Caco-2 (cell line): ENCODE measurements at places on chromosomes 7 and 10.

DNA sequence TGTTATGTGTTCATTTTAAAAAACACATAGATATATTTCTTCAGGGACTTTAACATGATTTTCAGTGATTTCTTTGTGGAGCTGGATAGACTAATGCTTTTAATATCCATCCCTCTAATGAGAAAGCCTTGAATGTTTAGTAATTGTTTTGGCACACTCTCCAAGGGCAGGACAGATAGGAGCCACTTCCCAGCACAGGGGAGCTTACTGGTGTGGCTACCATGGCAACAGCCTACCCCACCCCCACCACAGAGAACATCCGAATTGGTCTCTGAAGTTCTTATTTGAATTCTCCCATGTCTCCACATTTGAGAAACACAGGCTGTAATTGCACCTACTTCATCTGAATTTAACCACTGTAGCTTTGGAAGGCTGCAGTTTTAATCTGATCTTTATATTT is 87.7 kb downstream of the PRKG1 start:
- DNase-seq = no peak

DNA sequence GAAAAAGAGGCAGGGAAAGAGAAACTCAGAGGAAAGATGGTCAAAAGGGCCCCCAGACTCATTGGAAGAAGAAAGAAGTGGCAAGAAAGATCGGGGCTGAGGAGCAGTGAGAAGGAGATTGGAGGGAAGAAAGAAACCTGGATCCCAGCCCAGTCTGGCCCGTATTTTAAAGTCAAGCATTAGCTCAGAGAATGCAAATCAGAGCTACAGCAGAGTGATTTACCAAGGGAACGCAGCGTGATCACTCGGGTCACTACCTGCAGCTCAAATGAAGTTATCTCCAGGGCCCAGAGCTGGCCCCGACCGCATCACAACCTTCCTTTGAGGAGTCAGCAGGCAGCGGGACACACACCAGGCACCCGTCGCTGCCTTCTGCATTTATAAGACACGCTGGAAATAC is 72.8 kb downstream of the CARD11 start:
- no peak for DNase-seq

DNA sequence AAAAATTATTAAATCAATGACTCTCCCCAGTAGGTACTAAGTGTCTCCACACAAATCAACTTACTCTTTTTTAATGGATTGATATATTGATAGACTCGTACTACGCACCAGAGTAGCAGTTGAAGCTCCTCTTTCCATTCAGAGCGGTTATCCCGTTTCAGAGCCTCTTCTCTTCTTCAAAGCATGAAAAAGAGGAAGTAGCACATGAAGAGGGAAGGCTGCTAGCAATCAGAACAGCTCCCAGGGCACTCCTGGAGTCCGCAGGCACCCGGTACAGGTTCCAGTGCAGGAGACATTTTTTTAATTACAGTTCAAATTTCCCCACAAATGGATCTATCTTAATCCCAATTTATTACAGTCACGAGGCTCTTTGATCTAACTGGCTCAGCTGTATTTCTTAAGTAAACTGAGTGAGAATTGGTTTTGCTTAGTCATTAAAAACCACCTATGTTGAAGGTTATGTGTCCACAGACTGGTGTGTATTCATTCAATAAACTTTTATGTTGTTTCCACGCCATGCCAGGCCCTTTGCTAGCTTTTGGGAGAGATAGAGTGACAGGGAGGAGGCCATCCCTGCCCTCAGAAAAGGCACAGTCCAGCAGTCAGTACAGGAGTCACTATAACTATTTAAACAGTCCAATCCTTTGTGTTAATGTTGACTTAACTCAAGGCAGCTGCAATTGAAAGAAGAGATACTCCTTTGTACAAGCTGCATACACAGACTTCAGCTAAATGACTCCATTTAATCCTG is 32.1 kb upstream of the CALN1 start:
- DNase-seq = peak; percentile 14

DNA sequence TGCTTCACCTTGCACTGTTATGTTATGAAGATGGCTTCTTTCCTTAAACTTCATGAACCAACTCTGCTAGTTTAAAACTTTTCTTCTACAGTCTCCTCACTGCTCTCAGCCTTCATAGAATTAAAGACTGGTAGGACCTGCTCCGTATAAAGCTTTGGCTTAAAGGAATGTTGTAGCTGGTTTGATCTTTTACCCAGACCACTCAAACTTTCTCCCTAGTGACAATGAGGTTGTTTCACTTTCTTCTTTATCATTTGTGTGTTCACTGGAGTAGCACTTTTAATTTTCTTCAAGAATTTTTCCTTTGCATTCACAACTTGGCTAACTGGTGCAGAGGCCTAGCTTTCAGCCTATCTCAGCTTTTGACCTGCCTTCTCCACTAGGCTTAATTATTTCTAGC is 316.4 kb upstream of the RNF32 start:
- DNase-seq = no peak

DNA sequence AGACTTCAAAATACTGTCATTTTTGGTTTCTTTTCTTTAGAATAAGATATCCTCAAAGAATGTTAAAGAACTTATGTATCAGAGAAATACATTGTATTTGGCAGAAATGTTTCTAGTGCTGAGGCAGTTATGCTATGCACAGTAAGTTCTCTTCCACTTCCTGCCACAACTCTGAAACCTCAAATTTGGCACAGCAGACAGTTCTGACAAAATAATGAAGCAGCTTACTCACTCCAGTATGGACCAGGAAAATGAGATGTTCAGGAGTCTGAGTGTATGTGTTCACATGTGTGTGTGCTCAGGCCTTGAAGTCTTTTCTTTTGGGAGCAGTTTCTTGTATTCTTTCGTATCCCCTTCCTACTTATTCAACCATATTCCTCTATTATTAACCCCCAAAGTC is 197.0 kb upstream of the AGK start:
- no peak for DNase-seq

GRCh38 chr7:78702770-78703169 is 750.7 kb downstream of the MAGI2 start:
- DNase-seq = no peak

- DNase-seq = no peak
Observed at GRCh38 chr10:52742731-52743130, 29.9 kb downstream of the MBL2 start.

GRCh38 chr10:87930934-87931835 is 67.8 kb downstream of the PTEN start:
- no peak for DNase-seq

GRCh38 chr10:78947226-78947625 is 121.5 kb upstream of the ZMIZ1 start:
- DNase-seq = no peak

GRCh38 chr7:2941216-2941859 is 97.2 kb upstream of the GNA12 start:
- peak; percentile 5 for DNase-seq

- no peak for DNase-seq
Observed at GRCh38 chr7:80790877-80791276, 128.0 kb downstream of the SEMA3C start.
